ENCODE measurements at places on chromosomes 4 and X.

DNA sequence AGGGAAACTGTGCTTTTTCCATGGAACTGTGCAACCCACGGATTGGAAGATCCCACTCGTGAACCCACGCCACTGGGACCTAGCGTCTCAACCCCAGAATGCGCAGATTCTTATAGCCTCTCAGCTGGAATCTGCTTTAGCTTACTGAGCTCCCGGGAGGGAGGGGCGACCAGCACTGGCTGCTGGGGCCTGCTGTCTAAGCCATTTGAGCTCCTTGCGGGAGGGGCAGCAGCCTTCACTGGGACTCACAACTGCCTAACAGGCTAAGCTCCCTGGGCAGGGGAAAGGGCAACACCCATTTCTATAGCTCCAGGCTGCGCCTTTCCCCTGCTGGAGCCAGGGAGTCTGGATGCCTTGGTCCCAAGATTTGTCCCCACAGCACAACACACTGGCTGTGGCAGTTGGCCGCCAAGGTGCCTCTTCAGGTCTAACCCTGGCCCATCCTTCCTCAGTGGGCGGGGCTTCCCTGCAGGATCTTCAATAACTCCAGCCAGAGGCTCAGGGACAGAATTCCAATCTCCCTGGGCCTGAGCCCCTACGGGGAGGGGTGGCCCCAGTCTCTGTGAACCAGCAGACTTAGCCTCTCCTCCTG, 451.7 kb upstream of the PITX2 start:
- DNase-seq, result no peak

GRCh38 chr4:77040854-77041725, 34.7 kb downstream of the CCNI start:
- DNase-seq, result no peak

- no peak for DNase-seq
Measured at GRCh38 chr4:76203541-76203940, 10.1 kb downstream of the SCARB2 start.

DNA sequence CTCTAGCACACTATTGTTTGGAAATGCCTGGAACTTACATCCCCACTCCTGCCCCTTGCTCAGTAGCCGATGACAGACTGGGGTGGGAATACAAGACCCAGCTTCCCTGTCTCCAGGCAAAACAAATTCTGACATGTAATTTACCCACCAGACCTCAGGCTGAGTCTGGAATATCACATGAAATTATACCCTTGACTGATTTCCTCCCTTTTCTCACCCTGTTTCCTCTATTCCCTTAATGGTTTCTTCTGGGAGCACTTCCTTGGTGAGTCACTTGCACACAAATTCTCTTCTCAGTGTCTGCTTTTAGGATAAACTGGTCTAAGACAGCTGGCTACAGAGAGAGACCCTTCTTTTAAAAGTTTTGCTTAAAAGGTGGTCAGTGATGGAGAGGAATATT, 65.8 kb upstream of the DIPK2B start:
- DNase-seq, result no peak

DNA sequence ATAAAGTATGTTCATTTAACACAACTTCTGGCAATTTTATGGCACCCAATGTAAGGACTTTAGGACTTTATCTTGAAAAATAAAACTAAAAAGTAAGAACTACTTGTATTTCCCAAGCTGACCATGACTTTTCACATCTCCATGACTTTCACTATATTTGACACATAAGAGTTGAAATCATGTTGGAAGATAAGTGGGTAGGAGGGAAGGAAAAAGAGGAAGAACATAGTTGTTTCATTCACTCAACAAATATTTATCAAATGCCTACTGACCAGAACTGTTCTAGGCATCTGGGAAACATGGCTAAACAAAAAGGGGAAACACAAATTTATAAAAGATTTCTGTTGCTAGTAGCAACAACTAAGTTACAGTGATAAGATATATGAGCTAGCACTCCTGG, 16.0 kb downstream of the SCLT1 start:
- DNase-seq, result no peak

GRCh38 chr4:16289897-16290554, 63.8 kb upstream of the TAPT1 start:
- no peak for DNase-seq

- no peak for DNase-seq
Measured at GRCh38 chr4:72817012-72817411, 248.0 kb upstream of the ADAMTS3 start.

DNA sequence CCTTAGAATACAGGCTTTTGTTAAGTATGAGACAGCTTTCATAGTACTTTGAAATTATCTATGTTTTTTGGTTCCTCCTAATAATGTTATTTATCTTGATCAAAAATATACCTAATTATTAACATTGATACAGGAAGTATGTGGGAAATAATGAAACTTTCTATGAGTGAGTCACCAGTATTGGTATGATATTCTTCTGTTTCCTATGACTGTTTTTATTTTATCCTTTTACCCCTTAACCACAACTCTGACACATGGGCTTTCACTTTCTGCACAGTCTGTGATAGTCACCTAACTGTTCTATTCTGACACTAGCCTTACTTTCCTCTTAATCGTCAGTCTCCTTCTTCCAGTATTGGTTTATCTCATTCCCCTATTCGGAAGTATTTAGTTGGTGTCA, 4.7 kb downstream of the THAP9 start:
- DNase-seq, result no peak

GRCh38 chr4:121686255-121686654, 10.5 kb downstream of the ANXA5 start:
- DNase-seq, result no peak

GRCh38 chrX:155048977-155049619, 21.8 kb downstream of the CMC4 start:
- peak; percentile 32 for DNase-seq

- no peak for DNase-seq
Measured at GRCh38 chr4:82388405-82388804, 14.6 kb upstream of the HNRNPD start.

GRCh38 chrX:39527025-39527424, 570.7 kb downstream of the BCOR start:
- no peak for DNase-seq

DNA sequence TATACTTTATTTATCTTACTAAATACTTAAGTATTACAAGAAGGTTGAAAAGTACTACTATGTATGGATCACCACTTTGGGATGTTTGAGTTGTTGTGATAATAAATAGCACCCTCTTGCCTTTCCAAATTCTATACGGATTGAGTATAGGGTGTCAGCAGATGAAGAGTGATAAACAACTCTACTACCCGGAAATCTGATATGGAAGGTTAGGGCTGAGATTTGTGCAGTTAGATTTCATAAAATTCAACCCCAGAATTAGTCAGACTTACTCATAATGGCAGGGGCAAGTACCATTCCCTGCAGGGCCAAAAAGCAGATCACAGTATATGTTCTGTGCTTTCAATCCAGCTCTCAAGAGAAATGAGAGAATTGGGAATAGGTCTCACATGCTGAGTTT, 1008.9 kb upstream of the PCDH7 start:
- DNase-seq, result no peak

All from NCI-H1105 (cell line).